H4 (cell line): ENCODE measurements at places on chromosomes 6 and 20.

DNA sequence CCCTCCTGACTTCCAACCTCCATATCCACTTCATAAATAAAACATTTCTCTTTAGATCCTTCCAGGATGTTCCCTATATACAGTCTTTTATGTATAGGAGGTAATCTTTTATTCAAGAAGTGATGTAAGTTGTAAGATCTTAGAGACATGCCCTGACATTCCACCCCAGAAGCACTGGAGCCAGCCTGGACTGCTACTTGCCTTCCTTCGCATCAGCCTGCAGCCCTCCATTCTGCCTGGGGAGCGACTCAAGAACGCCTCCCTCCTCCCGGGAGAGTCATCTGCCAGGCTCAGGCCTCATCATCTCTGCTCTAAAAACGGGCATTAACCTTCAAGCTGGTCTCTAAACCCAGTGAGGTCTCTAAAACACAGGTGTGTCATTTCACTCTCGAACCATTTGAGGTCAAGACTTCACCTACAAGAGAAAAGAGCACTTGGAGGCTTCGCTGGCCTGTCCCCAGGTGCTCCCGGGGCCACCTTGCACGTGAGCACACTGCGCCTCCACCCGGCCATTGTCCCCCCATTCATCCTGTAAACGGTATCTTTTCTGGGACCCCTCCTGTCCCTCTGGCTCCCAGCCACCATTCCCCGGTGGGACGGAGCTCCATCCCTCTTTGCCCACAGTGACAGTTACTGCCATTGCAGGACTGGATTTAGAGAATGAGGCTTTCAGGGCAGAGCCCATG, 107.5 kb upstream of the PDE10A start:
- DNase-seq: no peak

GRCh38 chr20:37193226-37193625, 13.9 kb upstream of the MROH8 start:
- DNase-seq: no peak

GRCh38 chr6:137625808-137626207, 131.6 kb upstream of the OLIG3 start:
- DNase-seq: no peak

- peak; percentile 60 for DNase-seq
Measured at GRCh38 chr6:140485740-140486449, 1111.4 kb upstream of the CITED2 start.

DNA sequence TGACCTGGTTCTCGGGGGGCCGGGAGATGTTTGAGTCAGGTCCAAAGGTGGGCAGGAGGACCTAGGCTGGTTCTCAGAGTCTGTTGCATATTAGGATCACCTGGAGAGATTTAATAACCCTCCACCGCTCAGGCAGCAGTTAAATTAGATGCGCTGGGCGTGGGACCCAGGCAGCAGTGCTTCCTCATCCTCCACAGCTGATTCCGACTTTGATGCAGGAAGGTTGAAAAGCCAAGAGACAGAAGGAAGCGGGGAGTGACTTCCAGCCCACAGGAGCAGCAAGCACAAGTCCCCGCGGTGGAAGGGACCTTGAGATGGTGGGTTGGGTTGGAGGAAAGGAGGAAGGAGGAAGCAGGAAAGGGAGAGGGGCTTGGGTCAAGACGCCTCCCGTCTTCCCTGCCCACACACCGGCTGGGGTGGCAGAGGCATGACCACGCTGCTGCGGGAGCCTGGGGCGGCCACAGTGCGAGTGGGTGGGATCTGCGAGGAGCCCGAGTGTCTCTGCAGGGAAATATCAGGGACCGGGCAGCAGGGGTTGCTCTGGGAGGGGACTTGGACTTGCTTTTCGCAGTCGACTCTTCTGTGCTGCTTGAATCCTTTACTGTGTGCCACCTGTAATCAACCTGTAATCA, 146.0 kb downstream of the PHACTR3 start:
- DNase-seq: no peak

DNA sequence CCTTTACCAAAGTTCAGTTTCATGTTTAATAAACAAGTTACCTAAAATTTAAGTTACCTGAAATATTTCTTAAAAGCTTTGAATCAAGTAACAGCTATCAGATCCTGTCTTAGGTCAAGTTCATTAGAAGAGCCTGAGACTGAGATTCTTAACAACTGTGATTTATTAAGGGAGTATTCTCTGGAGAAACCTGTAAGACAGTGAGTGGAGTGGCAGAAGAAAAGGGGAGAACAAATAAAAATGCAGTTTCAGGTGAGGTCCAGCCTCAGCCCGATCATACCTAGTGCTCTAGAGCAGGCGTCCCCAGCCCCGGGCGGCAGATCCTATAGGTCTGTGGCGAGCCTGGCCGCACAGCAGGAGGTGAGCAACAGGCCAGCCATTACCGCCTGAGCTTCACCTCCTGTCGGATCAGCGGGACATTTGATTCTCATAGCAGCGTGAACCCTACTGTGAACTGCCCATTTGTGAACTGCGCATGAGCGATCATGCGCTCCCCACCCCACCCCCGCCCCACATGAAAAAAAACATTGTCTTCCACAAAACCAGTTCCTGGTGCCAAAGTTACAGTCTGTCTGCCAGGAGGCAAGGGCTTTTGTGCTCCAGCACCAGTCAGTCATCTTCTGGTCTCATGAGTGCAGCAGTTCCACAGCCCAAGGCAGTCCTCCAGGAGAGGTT, 59.2 kb upstream of the ADGRB3 start:
- DNase-seq: peak; percentile 55

- no peak for DNase-seq
Measured at GRCh38 chr6:3026791-3027626, 27.3 kb downstream of the NQO2 start.

DNA sequence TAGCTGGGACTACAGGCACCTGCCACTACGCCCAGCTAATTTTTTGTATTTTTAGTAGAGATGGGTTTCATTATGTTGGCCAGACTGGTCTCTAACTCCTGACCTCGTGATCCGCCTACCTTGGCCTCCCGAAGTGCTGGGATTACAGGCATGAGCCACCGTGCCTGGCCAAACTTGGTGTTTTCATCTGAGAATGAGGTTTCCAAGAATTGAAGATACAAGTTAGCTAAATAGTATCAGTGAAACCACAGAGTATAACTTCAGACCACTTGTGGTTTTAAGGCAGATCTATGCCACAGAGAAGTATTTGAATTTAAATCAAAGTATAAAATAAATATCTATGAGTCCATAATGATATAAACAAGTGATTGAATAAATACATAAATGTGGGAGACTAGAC, 70.1 kb downstream of the SLC16A10 start:
- DNase-seq: no peak

GRCh38 chr6:24207413-24207812, 81.4 kb downstream of the NRSN1 start:
- DNase-seq: no peak

- peak; percentile 3 for DNase-seq
Measured at GRCh38 chr6:113763876-113764275, 93.3 kb upstream of the MARCKS start.

GRCh38 chr6:129030215-129030614, 147.3 kb downstream of the LAMA2 start:
- no peak for DNase-seq

GRCh38 chr6:5997420-5997987, 9.2 kb downstream of the NRN1 start:
- no peak for DNase-seq

DNA sequence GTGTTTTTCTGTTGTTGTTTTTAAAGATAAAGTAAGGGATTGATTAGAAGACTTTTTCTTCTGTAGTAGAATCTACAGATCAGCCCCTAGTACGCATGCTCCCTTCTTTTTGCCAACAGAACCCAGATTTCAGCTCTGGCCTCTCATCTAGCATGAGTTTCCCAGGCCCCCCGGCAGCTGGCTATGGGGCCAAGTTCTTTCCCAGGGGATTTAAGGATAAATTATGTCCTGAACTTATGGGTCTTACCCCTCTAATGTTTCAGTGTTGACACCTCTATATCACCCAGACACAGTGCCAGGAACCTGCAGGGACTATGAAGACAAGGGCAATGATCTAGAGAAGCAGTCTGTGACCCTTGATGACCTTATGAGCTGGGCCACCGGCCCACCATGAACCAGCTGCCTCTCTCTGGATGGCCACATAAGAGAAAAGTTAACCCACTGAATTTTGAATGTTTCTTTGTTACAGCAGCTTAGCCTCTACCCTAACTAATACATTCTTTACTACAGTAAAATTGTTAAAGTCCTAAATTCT, 150.5 kb downstream of the UNC5CL start:
- no peak for DNase-seq

DNA sequence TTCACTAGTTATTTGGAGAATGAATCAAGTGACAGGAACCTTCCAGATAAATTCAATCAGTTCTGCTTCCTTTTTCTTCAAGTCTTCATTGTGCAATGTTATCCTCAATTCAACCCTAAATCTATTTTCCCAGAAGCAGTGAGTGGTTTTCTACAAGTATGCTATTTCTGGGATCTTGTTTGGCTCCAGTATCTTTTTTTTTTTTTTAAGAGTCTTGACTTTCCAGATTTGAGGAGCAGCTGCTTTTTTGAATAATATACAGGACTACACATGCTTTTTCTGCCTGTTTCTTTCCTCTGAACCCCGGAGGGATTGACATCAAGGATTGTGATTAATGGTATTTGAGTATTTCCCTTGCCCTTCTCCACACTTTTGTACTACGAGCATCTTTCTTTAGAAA, 339.2 kb upstream of the JAG1 start:
- no peak for DNase-seq

GRCh38 chr6:36610956-36611336, 16.8 kb downstream of the SRSF3 start:
- no peak for DNase-seq

DNA sequence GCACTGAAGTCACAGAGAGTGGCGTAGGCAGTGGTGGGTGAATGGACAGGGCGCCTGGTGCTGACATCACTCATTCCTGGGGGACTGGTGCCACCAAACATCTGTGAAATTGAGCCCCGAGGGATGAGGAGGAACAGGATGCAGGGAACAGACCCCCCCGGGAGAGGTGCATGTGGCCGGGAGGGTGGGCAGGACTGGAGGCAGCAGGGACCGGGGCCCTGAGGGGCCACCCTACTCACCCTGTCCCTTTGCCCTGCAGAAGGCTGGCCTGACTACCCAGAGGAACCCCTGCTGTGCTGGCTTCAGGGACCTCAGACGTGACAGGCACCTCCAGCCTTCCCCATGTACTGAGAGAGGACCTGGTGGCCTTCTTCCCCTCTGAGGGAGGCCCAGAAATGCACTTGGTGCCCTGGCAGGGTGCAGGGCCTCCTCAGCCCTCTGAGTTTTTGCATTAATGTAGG, 25.1 kb downstream of the SYNDIG1 start:
- no peak for DNase-seq

DNA sequence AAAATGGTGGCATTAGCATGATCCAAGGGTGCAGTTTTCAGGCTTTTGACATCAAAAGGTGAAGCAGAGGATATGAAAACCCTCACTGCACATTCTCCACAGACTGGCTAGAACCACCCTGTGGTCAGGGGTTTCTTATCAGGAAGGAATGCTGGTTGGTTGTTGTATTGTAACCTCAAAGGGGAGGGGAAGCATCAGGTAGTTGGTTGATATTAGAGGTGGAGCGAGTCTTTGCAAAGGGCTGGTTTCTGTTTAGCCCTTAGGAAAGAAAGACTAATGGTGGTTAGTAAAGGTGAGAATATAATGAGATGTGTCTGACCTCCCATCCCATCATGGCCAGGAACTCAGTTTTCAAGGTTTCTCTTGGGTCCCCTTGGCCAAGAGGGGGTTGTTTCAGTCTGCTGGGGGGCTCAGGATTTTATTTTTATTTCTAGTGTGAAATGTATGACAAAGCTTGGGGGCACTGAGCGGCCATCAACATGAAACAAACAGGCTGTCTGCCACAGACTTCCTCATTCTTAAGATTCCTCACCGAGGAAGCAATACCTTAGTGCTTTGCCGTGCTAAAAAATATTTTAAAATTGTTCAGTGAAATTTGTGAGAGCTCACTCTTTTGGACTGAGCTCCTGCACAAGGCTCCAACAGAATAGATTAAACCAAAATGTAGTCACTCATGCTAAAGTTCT, 47.5 kb upstream of the PROKR2 start:
- peak; percentile 8 for DNase-seq

GRCh38 chr6:21098134-21098533, 495.4 kb upstream of the SOX4 start:
- no peak for DNase-seq

- DNase-seq: no peak
Measured at GRCh38 chr20:38218566-38218885, 42.0 kb downstream of the KIAA1755 start.

- no peak for DNase-seq
Measured at GRCh38 chr6:89834884-89835792, 5.5 kb downstream of the CASP8AP2 start.
